ENCODE measurements at places on chromosomes 11 and 22.

GRCh38 chr11:57680552-57680874 lies 12.6 kb downstream of the ZDHHC5 start:
- no peak for DNase-seq

DNA sequence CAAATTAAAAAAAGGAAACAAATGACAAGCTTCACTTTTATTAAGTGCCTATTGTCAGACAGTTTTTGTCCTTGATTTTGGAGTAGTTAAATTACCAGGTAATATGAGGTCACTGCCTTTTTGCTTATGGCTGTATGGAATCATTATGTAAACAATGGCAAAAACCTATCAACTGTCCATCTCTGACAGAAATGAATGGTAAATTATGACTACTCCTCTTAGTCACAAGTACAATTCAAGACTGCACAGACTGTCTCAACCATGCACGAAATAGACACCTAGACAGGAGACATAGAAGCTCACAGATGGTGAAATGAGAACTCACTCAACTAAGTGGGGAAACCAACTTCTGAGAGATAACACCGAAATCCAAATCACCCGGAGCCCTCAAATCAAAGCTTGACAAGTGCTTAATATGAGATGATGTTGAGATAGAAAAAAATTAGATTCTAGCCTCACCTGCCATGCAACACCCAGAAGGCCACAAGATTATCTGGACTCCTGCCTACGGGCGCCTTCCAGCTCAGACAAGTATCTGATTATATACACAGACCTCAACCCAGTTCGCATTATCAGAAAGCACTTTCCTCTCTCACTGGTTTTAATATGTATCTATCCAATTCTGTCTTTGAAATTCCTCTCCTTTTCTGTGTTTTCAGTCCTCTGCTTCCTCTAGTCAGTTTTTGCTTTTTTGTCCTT lies 199.3 kb downstream of the CADM1 start:
- no peak for DNase-seq

- no peak for DNase-seq
These were observed 89.2 kb downstream of the MORC2 start for GRCh38 chr22:30879415-30879797.

DNA sequence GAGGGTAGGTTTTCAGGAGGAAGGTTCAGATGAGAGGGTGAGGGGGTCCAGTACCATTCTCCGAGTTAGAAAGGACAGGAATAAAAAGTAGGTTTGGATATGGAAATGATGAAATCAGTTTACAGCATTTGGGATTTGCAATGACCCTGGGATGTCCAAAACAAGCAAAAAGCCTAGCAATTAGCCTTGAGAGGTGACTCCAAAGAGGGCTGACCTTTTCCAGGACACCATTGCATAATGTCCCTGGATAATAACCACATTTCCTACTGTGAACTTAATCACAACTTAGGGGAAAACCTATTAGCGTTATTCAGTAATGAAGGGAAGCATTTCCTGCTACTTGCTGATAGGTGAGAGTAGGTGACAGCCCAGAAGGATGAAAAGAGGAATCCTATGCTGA lies 101.4 kb upstream of the ARHGAP42 start:
- no peak for DNase-seq

GRCh38 chr11:44509296-44509695 lies 56.2 kb upstream of the CD82 start:
- DNase-seq, result no peak
